ENCODE measurements at places on chromosomes 4 and X.

DNA sequence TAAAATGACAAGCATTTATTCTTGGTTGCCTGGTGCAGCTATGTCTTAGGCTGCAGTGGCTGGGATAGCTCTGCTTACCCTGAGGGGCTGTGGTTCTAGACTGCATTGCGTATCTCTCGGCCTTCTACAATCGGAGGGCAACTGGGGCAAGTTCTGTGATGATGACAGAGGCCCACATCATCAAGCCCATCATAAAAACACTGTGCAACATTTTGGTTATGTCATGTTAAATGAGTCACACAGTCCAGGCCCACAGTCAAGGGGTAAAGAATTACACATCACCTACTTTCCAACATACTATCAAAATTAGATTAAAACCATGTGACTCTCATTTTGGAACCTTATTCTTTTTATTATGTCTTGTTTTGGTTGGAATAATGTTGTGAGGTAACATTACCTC is 120.2 kb upstream of the GUCY1A1 start:
- no peak for DNase-seq

GRCh38 chr4:137968956-137969678 is 273.0 kb downstream of the SLC7A11 start:
- DNase-seq = no peak

DNA sequence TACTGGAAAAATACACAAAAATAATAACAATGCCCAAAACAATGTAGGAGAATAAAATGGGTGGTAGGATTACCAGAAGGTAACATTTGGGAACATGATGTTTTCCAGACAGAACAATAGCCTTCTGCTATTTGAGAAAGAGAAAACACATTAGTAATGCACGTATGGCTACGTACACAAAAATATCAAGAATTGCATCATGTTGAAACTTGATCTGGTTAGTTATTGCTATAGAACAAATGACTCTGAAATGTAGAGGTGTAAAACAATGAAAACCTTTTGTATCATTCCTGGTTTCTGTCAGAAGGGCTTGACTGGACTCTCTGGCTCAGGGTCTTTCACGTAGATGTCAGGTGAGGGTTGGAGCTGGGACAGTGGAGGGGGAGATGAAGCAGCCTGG is 1040.0 kb downstream of the FAT4 start:
- DNase-seq = no peak

DNA sequence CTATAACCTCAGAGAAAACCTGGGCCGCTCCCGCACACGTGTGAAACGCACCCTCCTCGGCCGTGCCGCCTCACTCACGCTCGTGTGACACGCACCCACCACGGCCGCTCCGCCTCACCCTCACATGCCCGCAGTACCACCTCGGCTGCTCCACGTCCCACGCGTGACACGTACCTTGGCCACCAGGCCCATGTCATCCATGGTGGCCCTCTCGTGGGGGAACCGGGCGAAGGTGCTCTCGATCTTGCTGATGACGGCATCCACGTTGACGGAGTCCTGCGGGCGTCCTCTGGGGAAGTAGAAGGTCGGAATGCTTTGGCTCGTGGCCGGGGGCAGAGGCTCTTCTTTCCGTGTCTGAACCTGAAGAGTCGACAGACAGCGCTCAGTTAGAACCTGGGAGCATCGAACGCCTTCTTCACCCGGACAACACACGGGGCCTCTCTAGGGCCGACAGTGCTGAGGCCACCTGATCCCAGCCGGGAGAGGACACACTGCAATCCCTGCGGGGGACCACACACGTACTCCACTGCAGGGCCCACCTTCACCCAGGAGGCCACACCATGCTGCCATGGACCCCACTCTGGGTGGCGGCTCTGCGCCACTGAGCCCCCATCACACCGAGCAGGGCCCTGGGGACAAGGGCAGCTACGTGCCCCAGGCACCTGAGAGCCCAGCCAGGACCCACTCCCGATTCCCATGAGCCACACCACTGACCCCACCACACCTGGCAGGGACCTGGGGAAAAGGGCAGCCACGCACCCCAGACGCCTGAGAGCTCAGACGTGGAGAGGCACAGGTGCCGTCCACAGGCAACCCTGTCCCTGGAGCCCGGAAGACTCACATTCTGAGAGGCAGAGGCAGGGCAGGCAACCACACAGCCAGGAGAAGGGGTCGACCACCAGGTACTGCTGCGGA is 25.2 kb downstream of the PPP2R3B start:
- no peak for DNase-seq

DNA sequence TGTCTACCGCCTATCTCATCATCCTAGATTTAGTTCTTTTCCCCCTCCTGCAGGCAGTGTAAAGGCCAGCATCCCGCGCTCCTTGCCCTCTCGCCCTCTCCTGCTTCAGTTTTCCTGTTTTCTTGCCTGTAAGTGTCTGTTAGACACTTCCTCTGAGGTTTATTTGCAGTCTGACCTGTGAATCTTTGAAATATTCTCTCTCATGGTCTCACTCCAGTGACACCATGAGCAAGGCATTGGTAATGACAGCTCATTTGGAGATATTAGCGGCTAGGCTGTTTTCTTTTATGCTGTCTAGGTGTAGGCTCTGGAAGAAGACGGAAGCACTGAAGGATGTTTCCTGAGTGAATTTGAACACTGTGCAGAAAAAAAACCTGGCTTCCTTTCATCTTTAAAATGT is 179.6 kb downstream of the KDR start:
- no peak for DNase-seq

DNA sequence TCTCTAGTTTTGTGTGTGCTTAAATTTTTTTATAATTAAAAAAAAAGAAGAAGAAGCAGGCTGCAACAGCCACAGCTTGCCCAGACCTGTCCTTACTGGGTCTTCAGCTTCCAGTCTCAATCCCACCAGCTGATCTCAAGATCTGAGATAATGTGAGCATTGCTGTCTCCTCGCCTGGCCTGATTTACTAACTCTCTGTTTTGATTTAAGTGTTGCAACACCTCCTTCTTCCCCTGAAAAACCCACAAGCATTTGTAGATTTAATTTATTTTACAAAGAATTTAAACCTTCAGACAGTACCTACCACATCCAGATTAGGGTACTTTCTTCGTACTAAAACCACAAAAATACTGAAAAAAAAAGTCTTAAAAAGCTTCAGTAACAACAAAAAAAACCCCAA is 38.0 kb downstream of the FAM241A start:
- DNase-seq = no peak

Data from hypothalamus (tissue), 51 donors.